GM12892 (cell line): ENCODE measurements at places on chromosomes 2 and 18.

- no peak for DNase-seq
Observed at GRCh38 chr2:65701191-65701590, 268.8 kb upstream of the SPRED2 start.

GRCh38 chr2:25054720-25055119 lies 12.8 kb downstream of the EFR3B start:
- no peak for DNase-seq

DNA sequence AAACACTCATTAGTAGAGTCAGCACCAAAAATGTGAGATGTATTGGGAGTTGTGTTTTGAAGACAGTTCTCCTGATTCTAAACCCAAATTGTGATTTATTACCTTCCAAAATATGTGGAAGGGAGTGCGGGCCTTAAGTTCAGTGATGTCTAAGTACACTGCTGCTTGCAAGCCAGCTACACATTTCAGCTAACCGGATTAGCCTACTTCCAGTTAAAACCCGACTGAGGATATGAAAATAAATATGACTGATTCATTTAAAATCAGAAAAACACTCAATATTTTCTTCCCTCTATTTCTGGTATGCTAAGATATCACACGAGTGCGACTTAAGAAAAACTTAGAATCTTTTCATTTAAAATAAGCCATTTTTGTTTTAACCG lies 907 bp downstream of the FHL2 start:
- DNase-seq, result no peak

GRCh38 chr18:62788111-62788510 lies 72.8 kb downstream of the PHLPP1 start:
- no peak for DNase-seq
